Activated T-helper 2 cell treated with anti-CD3 and anti-CD28 coated beads, Interferon-gamma antibody, Interleukin-2, Interleukin-4, amounts not matched to agents 10 μg/mL and 5 μg/mL and 100 μg/mL, durations not matched to agents 14 hours and 24 hours and 36 hours (primary cell): ENCODE measurements at places on chromosomes 6 and 20.

- no peak for DNase-seq
Observed at GRCh38 chr20:58695895-58696375, 3.3 kb downstream of the NPEPL1 start.

DNA sequence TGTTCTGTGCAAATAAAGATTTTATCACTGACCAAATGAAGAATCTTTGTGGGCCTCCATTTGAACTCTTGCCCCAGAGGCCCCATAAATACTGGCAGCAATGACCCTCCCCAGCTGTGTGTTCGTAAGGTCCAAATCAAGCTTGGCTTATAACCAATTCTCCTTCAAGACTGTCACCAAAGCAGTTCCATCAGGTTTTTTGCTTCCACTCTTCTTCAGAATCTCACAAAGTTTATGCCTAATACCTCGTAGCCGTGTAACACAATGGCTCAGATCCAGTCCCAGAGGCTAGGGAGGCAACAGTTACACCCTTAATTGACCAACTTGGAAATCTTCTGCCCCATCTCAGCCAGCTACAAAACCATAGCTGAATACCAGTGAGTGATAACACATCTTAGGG lies 120.5 kb downstream of the HIVEP2 start:
- no peak for DNase-seq

GRCh38 chr6:24441599-24441904 lies 38.8 kb downstream of the MRS2 start:
- DNase-seq = no peak

- DNase-seq = no peak
Observed at GRCh38 chr20:52500157-52500556, 308.6 kb upstream of the ZFP64 start.

DNA sequence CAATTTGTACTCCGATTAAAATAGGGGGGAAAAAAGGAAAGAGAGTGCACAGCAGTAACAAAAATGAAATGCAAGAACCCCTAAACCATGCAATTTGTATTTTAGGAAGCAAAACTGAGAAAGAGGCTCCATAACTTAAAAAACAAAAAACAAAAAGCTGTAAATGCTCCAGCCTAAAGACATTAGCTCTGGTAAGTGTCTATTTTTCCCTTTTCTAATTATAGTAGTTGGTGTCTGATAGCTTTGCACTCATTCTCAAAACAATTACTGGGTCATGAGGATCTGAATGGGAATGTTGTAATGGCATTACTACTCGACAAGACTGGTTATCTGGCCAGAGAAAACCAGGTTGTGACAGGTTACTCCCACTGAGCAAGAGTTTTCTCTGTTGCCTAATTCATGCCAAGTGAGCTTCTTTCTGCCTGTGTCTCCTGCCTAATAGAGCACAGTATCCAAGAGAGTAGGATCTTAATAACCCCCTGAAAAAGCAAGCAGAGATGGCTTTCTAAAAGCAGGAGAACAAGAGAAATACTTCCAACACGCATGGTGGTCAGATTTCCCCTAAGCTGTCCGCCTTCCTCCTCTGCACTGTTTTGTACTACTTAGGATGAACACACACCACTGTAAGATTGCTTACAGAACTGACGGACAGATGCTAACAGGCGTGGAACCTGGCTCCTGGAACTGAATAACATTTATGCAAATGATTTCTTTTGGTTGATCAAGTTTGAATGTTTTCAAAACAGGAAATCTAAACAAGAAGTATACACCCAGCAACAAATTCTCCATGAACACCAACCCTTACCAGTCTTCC lies 86.4 kb downstream of the FKBP5 start:
- DNase-seq = no peak

DNA sequence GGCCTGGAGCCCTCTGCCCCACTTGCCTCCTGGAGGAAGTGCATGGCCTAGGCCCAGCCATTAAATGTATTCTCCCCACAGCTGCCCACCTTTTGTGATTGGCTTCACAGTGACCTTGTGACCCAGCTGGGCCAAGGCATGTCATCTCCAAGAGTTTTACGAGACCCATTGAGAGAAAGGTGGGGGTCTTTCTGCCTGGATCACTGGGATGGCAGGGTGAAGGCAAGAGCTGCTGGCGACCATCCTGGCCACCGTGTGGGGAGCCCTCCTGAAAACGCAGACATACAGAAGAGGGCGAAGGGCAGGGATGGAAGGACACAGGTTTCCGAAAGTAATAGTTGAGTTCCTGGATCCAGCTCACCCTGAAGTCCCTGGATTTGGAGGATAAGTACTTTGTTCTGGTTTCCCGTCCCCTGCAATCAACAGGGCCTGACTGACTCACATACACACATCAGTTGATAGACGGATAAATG lies 12.3 kb upstream of the SPO11 start:
- no peak for DNase-seq

DNA sequence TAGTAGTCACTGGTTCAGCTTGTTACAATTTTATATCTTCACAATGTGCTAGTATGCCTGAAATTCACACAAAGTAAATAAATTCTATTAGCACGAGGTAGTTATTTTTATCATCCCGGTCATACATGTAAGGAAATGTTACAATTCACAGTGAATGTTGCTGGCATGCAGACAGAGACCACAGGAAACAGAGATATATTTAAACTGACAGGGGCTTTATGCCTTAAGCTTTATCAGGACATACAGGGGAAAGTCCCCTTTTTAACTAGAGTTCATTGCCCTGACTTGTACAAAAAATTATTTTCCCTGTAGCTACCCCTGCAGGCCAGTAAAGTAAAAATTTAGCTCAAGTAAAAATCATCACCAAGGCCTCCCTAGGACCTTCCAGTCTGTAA lies 712.0 kb upstream of the NRSN1 start:
- no peak for DNase-seq

- DNase-seq = no peak
Observed at GRCh38 chr6:146090474-146090873, 61.6 kb downstream of the GRM1 start.

- DNase-seq = no peak
Observed at GRCh38 chr6:39152262-39152661, 37.3 kb upstream of the SAYSD1 start.

DNA sequence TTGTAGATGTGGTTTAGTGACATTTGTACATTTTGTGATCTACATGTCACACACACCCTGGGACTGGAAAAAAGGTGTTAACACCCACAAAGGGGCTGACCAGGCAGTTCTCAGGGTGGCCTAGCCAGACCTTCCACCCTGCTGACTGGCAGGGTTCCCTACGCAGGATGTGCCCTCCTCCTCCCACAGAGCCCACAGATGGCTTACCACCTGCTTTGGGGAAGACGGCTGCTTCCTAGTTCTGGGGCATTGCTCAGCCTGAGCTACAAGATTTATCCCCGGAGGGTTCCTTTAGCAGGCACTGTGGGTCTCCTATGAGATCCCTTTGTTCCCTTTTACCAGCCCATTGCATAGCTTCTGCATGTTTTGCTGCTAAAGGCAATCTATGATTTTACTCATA lies 35.1 kb downstream of the SNAP25 start:
- DNase-seq = no peak

DNA sequence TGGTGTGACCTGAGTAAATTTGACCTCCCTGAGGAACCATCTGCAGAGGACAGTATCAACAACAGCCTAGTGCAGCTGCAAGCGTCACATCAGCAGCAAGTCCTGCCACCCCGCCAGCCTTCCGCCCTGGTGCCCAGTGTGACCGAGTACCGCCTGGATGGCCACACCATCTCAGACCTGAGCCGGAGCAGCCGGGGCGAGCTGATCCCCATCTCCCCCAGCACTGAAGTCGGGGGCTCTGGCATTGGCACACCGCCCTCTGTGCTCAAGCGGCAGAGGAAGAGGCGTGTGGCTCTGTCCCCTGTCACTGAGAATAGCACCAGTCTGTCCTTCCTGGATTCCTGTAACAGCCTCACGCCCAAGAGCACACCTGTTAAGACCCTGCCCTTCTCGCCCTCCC lies 24.3 kb downstream of the GTSF1L start:
- DNase-seq = no peak

GRCh38 chr6:42424906-42425474 lies 26.7 kb downstream of the TRERF1 start:
- no peak for DNase-seq

- no peak for DNase-seq
Observed at GRCh38 chr6:160393891-160394653, 45.9 kb downstream of the SLC22A3 start.
